ENCODE measurements at places on chromosomes 12 and 14.

- no peak for DNase-seq
Observed at GRCh38 chr12:64694130-64695040, 64.8 kb downstream of the GNS start.

DNA sequence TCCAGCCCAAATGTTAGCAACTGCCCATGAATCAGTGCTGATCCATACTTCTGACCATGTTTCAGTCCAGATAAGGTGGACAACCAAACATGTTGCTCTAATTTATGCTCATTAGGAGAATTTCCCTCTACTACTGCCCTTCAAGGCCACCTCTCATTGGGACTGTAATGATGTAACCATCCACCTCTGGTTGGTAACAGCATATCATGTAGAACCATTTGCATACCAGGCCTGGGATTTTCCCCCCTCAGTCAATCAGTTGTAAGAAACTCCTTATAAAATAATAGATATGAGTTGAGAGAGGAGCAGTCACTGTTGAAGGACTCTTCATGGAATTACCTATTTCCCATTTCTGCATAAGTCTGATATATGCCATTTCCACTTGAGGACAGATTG lies 17.8 kb upstream of the YAF2 start:
- DNase-seq, result no peak

GRCh38 chr12:82652071-82652470 lies 34.6 kb upstream of the TMTC2 start:
- no peak for DNase-seq

DNA sequence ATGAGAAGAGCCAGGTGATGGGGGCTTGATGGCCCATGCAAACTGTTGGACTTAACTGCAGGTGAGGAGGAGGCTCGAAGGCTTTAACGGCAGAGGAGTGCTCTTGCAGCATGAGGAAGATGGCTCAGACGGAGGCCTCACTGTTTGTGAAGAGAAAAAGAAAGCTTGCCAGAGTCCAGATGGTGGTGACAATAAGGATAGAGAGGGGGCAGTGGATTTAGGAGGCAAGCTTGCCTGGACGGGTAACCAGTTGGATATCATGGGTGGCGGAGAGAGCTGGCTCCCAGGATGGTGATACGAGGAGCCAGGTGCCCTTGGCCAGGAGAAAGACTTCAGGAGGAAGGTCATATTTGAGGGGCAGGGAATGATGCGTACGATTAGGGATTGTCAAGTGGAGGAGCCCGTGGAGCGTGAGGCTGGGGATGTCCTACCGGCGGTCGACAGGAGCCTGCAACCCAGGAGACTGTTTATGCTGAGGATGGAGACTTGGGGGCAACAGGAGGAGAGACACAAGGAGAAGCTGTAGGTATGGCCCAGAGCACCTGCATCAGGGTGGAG lies 71.8 kb downstream of the CACNA1C start:
- DNase-seq, result no peak

DNA sequence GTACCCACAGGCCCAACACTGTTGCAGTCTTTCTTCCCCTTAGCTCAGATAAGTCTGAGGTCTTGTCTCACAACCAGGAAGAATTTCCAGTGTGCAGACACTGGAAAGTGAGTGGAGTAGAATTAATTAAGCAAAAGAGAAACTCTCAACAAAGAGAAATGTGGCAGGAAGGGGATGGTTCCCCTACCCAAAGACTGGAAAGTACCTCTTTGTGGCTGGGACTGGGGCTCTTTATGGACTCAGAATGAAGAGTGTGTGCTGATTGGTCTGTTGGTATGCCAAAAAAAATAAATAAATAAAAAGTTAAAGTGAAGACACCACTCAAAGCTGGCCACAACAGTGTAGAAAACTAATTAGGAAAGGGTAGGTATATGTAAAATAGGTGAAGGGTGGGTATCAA lies 26.4 kb downstream of the GLIPR1L1 start:
- DNase-seq, result no peak

DNA sequence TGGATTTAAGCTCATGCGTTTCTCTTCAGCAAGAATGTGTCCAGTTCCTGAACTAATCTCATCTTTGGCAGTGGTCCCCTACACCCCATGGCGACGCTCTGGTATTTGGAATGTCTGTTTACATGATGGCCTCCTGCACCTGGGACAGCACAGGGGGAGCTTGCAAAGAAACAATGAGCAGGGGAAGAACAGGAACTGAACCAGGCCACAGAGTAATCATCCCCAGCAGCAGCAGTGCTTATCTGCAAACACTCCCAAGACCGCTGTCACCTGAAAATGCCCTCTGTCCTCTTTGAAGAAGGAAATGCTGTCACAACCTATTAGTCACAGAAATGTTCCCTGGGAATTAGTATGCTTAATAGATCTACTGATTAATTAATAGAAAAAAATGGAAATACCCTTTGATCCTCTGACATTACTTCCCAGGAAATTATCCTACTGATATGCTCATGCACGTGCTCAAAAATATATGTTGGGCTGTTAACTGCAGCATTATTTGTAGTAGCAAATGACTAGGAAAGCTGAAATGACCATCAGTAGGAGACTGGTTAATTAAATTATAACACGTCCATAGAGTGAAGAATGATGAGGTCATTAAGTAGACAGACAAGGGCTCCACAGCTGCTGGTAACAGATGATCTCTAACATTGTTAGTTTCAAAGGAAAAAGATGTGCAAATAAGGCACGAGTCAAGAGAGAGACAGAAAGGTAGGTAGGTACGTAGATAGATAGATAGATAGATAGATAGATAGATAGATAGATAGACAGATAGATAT lies 279.3 kb upstream of the FLRT2 start:
- no peak for DNase-seq

GRCh38 chr12:89836026-89836425 lies 127.4 kb upstream of the ATP2B1 start:
- DNase-seq, result no peak

- no peak for DNase-seq
Observed at GRCh38 chr12:92275443-92276154, 130.0 kb upstream of the BTG1 start.

- peak; percentile 78 for DNase-seq
Observed at GRCh38 chr12:64682572-64683277, 72.4 kb downstream of the RASSF3 start.

- no peak for DNase-seq
Observed at GRCh38 chr14:56490379-56490778, 89.2 kb upstream of the TMEM260 start.

- no peak for DNase-seq
Observed at GRCh38 chr12:22687361-22688076, 62.5 kb downstream of the ETNK1 start.

All from MG63 (cell line).